Activated naive CD4-positive, alpha-beta T cell (primary cell): ENCODE measurements at places on chromosomes 2 and 18.

GRCh38 chr18:78123926-78124797 is 855.5 kb upstream of the SALL3 start:
- no peak for DNase-seq

DNA sequence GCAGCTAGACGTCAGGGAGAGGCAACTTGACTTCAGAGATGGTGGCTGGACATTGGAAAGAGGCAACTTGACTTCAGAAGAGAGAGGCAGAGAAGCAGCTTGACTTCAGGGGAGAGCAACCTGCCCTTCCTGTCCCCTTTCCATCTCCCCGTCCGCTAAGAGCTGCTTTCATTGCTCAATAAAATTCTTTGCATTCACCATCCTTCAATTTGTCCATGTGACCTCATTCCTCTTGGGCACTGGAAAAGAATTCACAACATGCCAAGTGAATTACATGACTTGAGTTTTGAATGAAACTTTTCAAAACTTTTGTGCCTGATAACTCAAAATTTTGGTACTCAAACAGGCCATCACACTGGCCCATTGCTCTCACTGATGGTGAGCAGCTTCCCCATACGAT is 158.9 kb downstream of the DPP4 start:
- no peak for DNase-seq

GRCh38 chr18:32983721-32984120 is 210.9 kb upstream of the KLHL14 start:
- DNase-seq, result no peak

- DNase-seq, result no peak
Observed at GRCh38 chr18:6661692-6662415, 67.7 kb upstream of the ARHGAP28 start.

DNA sequence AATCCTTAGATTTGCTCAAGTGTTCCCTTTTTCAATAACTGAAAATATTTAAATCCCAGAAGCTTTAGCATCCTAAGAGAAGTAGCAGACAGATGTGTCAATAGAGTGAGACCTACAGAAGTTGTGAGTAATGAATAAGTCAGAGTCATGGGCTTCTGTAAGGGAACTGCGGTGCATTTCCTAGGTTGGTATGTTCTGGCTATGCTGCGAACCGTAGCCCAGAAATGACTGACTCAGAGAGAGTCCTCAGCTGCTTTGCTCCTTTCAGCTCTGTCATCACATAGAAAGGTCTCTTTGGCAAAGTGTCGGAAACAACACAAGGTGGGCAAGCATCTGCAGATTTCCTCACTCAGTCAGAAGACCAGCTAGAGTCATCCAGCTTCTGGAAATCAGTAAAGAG is 297.1 kb downstream of the ARHGAP15 start:
- DNase-seq, result no peak

DNA sequence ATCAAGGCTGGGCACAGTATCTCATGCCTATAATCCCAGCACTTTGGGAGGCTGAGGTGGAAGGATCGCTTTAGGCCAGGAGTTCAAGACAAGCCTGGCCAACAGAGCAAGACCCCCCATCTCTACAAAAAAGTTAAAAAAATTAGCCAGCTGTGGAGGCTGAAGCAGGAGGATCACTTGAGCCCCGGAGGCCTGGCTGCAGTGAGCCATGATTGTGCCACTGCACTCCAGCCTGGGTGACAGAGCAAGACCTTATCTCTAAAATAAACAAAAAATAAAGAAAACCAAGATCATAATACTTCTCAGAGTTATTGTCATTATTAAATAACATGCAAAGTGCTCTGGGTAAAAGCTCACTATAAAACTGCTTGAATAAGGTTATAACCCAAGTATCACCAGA is 14.9 kb downstream of the IL1RN start:
- no peak for DNase-seq

DNA sequence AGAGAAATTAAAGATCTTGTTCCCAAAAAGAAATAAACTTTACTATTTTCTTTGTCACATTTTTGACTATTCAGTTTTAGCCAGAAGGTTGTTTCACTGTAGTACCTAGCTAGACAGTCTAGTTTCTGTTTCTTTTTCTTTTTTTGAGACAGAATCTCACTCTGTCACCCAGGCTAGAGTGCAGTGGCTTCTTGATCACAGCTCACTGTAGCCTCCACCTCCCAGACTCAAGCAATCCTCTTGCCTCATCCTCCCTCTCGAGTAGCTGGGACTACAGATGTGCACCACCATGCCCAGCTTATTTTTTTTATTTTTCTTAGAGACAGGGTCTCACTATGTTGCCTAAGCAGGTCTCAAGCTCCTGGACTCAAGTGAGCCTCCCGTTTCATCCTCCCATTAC is 2.2 kb downstream of the RBM45 start:
- no peak for DNase-seq

GRCh38 chr2:70247364-70248180 is 856 bp downstream of the TIA1 start:
- no peak for DNase-seq

DNA sequence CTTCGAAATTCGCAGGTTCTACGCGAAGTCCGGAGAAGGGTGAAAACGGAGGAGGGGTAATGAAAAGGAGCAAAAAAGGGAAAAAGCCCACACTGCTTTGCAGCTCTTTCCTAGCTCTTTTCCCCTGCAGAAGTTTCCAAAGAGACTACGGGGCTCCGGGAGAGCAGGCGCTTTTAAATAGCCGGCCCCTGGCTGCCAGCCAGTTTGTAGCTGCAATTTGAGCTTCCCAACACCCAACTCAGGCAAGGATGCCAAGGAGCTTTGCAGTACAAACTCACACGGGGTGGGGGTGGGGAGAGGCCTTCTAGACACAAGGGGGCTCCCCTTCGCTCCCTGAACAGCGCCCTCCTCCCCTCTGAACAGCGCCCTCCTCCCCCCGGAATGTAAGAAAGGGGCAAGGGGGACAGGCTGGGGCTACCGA is at the start of gene IGFBP5:
IGFBP5 (minus strand) TSS at position 149 of the 421 bp plus-strand sequence. CDS start 774 bp downstream, outside the sequence.
- no peak for DNase-seq

DNA sequence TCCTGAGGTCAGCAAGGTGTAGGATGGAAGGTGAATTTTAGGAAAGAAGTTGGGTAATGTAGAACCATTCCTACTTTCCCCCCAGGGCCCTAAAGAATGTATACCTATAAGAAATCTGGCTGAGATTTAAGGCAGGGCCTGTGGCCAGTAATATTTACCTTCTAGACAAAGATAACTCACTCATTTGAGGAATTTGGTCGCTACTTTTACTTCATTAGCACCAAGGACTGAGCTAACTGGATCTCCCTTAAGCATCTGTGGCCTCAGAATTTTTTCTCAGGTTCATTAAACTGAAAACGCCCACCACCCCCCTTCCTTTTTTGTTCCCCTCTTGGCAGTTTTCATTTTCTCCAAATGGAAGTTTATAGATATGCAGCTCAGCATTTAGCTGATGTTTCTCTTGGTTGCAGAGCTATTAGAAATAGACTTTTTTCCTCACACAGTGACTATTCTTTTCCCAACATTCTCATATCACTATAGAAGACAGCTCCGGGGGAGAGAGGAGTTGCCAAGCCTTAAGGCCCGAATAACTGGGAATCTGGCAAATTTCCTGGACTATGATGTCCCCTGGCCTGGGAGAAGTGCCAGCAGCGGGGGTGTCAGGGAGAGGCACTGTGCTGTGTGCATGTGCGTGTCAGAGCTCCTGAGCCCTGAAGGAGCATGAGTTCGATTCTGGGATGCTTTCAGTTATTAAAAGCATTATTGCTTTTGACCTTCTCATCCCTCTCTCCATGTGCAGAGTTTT is 310.9 kb downstream of the PRKCE start:
- no peak for DNase-seq

- no peak for DNase-seq
Observed at GRCh38 chr2:86081724-86082123, 24.0 kb downstream of the POLR1A start.

DNA sequence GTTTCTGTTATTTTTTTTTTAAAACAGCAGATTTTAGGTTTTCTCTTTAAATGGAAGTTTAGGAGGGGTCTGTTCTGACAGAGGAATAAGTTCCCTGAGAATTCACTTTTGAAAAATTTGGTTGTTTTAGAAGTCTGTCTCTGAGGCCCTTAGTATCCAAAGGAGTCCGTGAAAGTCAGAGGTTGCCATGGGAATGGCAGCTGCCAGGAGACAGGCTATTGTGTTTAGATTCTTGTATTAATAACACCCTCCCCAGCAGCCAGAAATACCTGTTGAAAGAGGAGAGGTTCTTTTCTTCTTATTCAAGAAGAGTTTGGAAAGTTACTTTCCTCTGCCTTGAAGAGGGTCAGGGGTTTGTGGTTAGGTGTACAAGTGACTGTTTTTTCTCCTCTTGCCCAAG is 29.5 kb downstream of the TNP1 start:
- DNase-seq, result no peak

DNA sequence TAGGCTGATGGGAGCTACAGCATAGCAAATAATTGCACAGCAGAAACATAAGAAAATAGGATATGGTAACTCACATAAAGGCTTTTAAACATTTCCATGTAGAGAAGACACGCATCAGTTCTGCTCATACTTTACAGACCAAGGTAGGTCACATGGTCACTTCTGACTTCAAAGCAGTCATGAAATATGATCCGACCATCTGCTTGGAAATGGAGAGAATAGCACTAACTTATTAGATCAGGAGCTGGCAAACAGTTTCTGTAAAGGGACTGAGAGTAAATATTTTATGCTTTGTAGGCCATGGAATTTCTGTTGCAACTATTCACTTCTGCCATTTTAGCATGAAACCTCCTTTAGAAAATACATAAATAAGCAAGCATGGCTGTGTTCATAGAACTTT is 936.6 kb upstream of the FANCL start:
- no peak for DNase-seq

DNA sequence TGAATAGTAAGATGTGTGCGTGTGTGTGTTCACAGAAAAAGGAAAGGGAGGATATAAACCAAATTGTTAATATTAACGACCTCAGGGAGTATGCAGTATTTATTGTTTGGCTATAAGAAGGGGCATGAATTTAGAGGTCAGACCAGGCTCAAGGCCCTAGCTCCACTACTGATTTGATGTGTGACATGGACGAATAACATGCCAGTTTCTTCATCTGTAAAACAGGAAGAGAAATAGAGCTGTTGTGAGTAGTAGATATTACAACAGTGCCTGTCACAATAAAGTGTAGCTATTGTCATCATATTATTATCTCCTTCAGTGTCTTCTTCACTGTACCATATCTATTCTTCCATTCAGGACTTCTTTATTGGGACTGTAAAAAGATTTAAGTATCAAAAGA is 4.1 kb upstream of the MAT2A start:
- DNase-seq, result no peak

- DNase-seq, result no peak
Observed at GRCh38 chr18:68764016-68764415, 33.9 kb upstream of the CCDC102B start.

DNA sequence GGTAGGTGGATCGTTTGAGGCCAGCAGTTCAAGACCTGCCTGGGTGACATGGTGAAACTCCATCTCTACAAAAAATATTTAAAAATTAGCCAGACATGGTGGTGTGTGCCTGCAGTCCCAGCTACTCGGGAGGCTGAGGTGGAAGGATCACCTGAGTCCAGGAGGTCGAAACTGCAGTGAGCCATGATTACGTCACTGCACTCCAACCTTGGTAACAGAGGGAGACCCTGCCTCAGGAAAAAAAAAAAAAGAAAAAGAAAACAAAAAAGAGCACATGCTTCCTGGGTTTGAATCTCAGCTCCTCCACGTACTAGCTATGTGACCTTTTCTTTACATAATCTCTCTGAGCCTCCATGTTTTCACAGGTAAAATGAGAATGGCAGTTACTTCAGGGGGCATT is 107.5 kb upstream of the STPG4 start:
- no peak for DNase-seq

- DNase-seq, result no peak
Observed at GRCh38 chr18:58716060-58716756, 44.9 kb downstream of the MALT1 start.

- DNase-seq, result no peak
Observed at GRCh38 chr2:6203291-6203959, 511.2 kb downstream of the SOX11 start.

DNA sequence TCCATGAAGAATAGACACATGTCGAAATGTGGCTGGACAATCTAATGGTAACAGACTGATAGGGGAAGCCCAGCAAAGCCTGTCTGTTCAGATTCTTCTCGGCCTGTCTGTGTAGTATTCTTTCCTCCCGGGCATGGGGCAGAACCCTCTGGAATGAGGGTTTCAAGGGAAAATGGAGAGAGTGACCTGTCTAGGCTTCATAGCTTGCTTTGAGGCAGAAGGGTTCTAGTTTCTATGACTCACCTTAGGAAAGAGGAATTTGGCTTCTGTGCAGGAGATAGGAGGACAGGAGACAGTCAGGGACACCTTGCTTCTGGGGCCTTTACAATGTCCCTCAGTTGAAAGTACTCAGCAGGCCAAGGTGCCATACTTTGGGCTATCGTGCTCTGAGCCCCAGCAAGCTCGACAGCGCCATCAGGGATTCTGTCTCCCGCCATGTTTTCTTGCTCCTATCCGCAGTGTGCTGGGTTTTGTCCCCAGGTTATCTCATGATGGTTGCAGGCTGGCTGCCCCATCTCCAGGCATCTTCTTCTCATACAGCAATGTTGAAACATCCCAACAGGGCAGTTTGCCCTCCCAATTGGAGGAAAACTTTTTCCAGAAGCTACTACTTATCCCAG is 74.7 kb upstream of the TLK1 start:
- DNase-seq, result no peak

GRCh38 chr2:109318949-109319342 is 189.9 kb downstream of the SH3RF3 start:
- DNase-seq, result no peak

DNA sequence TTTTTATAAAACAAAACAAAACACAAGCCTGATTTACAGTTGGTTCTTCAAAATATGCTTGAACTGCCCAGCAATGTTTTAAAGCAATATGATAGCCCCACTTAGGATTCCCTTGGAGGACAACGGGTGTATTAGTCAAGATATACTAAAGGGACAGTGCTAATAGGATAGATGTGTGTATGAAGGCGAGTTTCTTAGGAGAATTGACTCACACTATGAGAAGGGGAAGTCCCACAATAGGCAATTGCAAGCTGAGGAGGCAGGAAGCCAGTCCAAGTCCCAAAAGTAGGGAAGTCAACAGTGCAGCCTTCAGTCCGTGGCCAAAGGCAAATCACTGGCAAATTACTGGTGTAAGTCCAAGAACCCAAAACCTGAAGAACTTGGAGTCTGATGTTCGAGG is 167.9 kb downstream of the CBLN2 start:
- DNase-seq, result no peak

- no peak for DNase-seq
Observed at GRCh38 chr2:47917276-47917961, 11.1 kb upstream of the FBXO11 start.

GRCh38 chr2:201254081-201254730 is 6.1 kb upstream of the CASP8 start:
- DNase-seq, result no peak

DNA sequence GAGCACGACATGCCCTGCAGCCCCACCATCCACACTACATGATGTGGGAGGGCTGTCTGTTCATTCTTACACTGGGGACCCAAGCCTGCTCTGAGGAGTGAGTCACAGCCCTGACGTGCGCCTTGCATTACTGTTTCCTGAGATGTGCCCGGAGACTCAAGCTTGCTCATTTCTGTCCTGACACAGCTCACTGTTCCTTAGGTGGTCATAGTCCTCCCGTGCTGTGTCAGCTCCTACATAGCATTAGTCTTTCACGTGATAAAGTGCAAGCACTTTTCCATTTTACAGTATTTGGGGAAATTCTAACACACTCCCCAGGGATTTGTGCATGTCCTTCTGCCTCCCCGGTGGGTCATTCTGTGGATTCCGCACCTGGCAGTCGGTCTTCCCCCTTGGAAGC is 46.2 kb upstream of the TRIM43B start:
- no peak for DNase-seq
